ENCODE measurements at places on chromosomes 3 and 15.

GRCh38 chr15:101126618-101127505 is 125.0 kb downstream of the CHSY1 start:
- no peak for DNase-seq

DNA sequence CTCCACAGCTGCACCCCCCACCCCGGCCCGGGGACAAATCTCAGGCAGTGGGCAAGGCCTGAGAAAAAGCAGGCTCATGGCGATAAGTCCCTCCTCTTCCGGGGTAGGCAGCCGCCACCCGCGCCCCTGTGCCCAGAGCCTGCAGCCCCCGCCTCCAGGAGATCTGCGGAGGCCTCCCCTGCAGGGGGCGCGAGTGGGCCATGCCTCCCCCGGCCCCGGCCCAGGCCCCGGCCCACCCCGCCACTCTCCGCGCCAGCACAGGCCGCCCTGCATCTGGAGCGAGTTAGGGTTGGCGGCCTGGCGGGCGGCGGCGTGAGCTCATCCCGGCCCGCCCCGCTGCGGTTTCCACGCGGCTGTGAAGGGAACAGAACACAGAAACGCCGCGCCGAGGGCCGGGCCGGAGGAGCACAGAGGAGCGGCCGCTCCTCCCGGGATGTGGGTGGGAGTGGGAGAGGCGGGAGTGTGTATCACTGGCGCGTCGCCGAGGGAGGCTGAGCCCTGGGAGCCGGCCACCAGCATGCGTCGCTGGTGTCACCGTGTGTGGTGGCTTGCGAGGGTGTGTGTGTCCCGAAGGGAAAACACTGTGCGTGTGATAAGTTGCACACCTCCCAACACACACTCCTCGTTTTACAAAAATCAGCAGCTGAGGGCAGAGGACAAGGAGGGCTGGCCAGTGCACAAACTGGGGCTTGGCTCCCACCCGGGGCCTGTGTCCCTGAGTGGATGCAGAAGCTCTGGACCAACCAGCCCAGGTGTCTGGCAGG is 17.2 kb downstream of the MYL3 start:
- DNase-seq: no peak

DNA sequence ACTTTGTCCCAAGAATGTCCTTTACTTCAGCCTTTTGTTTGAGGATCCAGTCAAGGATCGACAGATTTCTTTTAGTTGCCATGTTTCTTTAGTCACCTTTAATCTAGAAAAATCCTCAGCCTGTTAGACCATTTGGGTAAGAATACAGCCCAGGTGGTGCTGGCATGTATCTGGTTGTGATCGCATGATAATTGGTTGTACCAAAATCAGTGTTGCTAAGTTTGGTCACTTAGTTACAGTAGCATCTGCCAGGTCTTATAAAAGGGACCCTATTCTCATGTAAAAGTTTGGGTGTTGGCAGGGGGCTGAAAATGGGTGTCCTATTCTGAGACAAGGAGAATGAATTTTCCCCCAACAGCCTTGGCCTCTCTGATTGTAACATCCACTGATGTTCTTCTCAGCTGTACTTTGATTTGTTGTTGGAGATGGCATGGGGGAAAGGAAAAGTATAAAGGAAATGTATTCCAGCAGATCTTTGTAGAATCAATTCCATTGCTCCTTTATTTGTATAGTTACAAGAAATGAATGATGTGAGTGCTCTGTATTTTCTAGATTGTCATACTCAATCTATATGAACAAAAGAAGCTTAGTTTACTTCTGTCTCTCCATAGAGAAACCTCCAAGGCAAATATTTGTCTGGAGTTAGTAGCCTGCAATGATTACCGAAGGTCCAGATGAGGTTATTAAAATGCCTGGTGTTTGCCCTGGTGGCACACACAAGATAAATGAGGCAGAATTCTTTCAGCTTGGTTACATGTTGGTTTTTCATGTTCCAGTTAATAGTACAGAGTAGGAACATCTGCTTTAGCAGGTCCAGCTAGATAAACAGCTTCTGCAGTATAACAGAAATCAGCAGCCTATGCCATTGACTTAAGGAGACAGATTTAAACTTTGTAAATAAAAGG is 65.7 kb downstream of the CMTM8 start:
- DNase-seq: no peak

DNA sequence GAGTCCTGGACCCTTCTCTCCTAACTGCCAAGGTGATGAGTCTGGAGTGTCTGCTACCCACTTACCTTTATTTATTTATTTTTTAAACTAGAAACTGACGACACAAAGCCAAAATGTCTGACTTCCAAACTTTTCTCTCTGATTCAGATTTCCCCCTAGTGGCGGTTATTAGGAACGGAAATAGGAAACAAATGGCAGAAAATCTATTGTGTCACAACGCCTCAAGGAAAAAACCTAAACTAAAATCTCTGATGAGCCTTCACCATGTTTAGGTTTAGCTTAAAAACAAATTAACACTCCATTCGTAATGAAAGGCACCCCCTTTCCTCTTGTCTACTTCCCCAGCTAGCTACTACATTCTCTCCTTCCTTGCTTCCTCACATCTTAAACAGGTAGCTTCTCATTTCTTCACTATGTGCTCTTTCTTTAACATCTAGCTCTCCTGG is 94.0 kb upstream of the MEX3B start:
- no peak for DNase-seq

DNA sequence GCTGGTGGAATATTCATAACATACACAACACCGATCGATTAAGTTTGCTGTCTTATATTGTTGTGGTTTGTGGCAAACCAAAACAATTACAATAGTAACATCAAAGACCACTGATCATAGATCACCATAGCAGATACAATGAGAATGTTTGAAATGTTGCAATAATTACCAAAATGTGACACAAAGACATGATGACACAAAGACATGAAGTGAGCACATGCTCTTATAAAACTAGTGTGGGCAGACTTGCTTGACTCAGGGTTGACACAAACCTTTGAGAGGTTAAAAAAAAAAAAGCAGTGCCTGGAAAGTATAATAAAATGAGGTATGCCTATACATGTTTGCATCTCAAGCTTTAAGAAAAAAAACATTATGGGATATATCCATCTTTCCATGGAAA is 130.3 kb downstream of the NR1I2 start:
- DNase-seq: no peak

DNA sequence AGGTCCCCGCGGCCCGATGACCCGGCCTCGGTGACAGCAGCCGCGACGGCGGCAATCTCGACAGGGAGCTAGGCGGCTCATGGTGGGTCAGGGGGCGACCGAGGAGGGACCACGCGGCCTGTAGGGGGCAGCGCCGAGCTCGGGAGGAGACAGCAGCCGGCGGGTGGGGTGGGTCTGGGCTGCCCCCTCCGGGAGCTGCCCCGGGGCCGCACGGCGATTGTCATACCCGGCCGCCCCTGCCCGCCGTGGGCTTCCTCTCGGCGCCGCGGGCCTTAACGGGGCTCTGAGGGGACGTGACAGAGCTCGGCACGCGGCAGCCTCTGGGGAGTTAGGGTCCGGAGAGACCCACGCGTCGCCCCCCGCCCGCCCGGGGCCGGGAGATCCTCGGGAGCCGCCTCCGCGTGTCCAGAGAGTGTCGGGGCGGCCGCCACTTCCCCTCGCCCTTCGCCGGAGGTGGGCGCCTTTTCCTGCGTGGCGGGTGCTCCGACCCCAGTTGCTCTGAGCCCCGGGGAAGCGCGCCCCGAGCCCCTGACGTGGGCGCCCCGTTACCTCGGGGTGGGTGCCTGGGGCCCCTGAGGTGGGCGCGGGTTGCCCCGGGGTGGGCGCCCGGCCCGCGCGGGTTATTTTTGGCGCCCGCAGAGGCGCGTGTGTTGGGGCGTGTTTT is 539 bp upstream of the PLCL2 start:
- no peak for DNase-seq

- no peak for DNase-seq
These were observed 2.2 kb downstream of the ZBED2 start for GRCh38 chr3:111592936-111593335.

- DNase-seq: no peak
These were observed 207.9 kb upstream of the SLC2A2 start for GRCh38 chr3:171234298-171235010.

DNA sequence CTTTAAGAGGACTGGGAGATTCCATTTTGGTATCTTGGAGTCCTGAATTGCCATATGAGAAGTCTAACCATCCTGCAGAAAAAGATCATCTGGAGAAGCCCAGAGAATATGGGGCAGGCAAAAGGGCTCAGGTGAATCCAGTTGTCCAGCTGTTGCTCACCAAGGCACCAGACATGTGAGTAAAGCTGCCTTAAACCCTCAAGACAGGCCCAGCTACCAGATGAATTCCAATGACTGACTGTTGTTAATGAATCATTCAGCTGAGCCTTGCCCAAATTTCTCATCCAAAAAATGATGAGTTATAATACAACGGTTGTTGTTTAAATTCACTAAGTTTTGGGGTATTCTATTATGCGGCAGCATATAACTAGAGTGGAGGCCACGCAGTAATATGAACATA is 22.0 kb upstream of the NANOGP8 start:
- no peak for DNase-seq

DNA sequence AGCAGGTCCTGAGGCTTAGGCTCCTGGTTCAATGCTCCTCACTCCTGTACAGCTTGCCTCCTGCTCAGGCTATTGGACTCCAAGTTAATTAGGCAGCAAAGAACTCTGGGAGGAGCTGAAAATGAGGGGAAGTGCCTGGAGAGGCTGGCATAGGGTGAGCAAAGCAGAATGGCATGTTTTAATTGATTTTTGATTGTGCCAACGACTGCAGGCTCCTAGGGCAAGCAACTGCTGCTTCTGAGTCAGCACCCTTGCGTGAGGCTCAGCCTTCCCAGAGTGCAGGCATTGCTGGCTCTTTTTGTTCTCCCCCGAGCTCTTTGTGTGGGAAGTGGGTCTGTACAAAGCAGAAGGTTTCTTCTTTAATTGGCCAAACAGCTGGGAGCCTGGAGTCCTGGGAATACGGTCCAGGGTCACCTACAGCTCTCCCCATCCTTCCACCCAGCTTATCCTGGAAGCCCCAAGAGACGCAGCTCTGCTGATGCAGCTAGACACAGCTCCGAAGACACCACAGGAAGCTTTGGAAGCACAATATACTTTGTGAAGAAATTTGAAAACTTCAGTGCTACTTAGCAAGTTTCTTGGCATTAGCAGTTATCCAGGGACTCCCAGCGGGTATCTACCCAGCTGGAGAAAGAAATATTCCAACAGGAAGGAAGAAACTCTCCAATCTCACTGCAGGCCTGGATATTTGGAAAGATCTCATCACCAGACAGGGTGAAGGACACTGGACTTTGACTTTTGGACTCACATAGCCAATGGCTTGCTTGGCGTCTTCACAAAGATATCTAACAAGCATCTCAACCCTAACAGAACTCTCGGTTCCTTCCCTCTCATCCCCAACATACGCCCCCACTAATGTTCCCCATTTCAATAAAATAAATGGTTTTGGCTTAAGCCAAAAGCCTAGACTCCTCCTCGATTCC is 76.8 kb downstream of the BDH1 start:
- no peak for DNase-seq

DNA sequence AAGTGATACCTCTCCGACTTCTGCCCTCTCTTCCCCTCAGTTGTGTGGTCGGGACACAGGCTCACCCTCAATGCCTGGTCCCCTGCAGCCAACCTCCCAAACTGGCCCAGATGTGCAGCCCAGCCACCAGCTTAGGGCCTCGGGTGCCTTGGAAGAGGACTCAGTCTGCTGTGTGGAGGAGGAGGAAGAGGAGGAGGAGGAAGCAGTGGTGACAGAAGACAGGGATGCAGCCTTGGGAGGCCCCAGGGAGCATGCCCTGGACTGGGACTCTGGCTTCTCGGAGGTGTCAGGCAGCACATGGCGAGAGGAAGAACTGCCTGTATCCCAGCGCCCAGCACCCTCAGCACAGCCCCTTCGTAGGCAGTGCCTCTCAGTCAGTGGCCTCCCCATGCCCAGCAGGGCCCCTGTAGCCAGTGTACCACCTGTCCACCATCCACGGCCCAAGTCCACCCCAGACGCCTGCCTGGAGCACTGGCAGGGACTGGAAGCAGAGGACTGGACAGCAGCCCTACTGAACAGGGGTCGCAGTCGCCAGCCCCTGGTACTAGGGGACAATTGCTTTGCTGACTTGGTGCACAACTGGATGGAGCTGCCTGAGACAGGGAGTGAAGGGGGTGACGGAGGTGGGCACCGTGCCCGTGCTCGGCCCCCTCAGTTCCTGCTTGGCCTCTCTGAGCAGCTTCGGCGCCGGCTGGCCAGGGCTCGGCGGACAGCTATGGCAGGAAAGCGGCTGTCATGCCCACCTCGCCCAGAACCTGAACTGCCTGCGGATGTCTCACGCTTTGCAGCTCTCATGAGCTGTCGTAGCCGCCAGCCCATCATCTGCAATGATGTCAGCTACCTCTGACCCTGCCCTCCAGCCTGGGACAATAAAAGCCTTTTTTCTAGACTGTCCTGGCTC is 1.3 kb downstream of the INKA1 start:
- DNase-seq: no peak

GRCh38 chr3:112979244-112979832 is 4.4 kb upstream of the CD200R1 start:
- no peak for DNase-seq

DNA sequence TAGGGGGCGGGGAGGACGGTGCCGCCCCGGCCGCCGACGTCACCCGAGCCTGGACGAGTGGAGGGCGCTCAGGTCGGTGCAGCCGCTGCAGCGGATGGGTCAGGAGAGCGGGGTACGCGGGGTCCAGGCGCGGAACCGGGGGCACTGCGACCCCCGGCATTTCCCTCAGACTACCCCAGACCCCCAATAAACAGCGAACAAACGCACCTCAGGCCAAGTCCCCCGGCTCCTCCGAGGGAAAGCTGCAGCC is 78.9 kb downstream of the IQSEC1 start:
- no peak for DNase-seq

DNA sequence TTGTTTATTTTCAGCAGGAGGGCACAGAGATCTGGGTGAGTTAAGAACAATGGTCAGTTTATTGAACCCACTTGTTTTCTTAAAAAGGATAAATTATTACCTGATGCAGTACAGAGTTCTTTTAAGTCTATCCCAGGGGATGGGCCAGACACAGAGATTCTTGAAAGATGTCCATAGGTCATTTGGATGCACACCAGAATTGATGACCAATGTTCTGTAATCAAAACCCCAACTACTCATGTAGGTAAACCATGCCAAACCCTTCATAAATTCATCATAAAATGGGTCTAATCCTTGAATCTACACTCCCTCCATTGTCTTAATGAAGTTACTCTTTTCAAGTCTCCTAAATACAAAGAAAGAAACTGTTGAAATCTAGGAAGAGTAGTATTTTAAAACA is 273.0 kb upstream of the COL8A1 start:
- no peak for DNase-seq

DNA sequence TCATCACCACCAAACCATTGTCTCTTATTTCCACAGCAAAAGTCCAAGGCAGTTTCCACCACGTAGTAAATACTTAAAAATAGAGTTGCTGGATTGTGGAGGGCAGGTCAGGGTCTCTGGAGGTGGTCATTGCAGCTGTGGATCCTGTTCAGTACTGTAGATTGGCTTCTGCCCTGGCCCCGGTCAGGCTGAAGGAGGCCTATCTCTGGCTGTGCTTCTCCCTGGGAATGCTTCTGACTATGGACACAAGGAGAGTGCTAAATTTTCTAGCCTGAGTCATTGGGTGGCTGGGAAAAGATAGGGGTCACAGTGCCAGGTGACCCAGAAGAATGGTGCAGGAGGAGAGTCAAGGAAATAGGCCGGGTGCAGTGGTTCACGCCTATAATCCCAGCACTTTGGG is 26.3 kb upstream of the GMPPB start:
- no peak for DNase-seq
